ENCODE measurements at places on chromosomes 3 and 15. TPM values are rescaled to one million over a fixed set of nuclear protein-coding genes. Genes with fewer than 3 reads are reported as not detected.

DNA sequence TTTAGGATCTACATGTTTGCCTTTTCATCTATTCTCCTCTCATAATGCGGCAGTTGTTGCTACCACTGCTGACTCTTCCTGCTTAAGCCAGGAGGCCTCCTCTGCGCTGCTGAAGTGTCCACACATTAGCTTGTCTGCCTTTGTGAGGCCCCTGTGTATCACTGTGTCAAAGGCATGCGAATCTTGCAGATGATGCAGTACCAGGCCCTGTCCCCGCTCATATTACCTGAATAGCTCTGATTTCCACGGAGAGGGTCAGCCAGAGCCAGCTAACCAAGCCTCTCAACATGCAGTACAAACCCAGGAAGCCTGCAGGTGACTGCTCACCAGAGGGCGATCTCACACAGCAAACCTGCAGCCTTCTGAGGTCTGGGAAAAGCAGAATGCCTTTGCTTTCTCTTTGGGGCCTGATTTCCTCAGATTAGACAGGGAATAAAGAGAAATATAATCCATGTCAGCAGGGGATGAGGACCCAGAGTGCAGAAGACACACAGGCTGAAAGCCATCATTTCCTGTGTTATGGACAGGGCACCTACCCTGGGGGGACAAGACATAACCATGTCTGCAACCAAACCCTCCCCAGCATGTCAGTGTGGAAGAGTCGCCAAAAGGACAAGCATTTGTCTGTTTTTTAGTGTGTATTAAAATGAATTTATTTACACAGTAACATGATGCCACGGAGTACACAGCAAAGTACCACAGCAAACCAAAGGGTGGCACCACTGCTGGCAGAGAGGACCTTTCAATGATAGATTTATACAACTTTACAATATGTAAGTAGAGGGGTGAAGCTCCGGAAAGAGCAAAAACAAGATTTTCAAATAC is 36.8 kb upstream of the TSPAN3 start:
- H3K27me3 ChIP-seq: no peaks in the 10 kb centered on the region
- H3K27ac ChIP-seq: peak overlapping the region; percentile 33
- H3K4me3 ChIP-seq: no peak overlapping the region
- H3K4me1 ChIP-seq: peaks cover 18% of the 10 kb centered on the region
- H3K36me3 ChIP-seq: no peaks in the 10 kb centered on the region
- peak; percentile 94 for DNase-seq

DNA sequence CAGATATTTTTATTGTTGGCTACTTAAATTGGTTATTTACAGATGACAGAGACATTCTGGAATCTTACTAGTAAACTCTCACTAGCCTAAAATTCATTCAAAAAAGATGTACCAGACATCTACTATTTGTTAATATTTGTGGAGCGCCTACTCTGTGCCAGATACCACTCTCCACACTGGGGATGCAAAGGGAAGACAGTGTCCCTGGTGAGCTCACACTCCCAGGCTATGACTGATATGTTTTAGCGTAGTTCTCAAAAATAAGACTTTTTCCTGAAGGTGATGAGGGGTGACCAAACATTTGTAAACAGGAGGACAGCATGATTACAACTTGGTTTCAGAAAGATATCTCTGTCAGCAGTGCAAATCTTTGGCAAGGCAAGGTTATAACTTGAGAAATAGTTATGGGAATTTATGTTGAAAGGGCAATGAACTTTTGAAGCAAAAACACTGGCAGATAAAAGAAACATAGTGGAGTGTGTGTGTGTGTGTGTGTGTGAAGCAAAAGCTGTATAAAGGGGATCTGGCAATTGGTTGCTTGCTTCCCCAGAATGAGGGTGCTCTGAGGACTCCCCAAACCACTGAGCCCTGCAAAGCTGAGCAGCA is 51.2 kb downstream of the HACD2 start:
- no peak for DNase-seq
- no peak overlapping the region for H3K27ac ChIP-seq

- no peak for DNase-seq
- no peaks in the 10 kb centered on the region for H3K27me3 ChIP-seq
- no peaks in the 10 kb centered on the region for H3K4me1 ChIP-seq
- no peaks in the 10 kb centered on the region for H3K36me3 ChIP-seq
Observed at GRCh38 chr15:46242935-46243334, 608.1 kb downstream of the SQOR start.

DNA sequence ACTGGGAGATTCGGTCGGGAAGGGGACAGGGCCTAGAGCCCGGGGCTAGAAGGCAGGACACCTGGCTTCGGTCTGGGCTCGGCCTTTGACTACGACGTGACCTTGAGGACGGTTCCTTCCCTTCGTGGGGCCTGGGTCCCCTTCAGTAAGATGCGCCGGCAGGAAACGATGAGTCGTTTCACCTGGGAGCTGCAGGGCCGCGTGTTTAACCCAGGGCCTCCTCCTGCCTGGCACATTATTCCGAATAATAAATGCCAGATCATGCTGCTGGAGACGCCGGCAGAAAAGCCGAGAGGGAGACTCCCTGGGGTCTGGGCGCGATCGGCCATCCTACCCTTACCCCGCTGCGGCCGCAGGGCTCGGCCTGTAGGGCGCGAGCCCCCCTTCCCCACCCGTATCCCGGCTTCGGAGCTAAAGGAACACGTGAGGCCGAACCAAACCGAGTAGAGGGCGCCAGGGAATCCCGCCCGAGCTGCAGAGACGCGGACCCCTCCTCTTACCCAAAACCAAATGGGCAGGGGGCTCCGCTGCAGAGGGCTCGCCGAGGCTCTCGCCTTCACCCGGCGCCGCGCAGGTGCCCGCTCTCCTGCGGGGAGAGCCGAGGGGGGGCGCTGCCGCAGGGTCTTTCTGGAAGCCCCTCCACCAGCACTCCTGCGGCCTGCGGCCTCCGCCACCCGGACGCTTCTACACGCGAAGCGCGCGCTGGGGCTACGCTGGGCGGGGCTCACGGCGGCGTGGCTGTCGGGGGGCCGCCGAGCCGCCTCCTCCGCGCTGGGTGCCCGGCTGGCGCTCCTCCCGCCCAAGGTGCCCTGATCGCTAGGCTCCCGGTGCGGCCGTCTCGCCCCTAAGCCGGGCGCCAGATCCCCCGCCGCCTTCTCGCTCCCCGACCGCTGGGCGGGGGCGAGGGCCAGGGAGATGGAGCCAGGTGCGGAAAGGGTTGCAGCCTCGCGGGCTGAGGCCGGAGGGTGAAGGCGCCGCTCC is at the start of gene BDH1:
Gene BDH1, minus strand, starts transcription at position 688 of the 981 bp plus-strand sequence. CDS start 9,525 bp downstream, outside the sequence.
- DNase-seq: no peak
- peak within 1 kb of the TSS; percentile 98 for H3K27ac ChIP-seq
- H3K4me1 ChIP-seq: peaks cover 19% of the 10 kb centered on the region
- H3K4me3 ChIP-seq: peak within 1 kb of the TSS; percentile 98
- peaks cover 4% of the 10 kb centered on the region for H3K36me3 ChIP-seq
- no peaks in the 10 kb centered on the region for H3K27me3 ChIP-seq

ERC2 gene
- 51.3 TPM for total RNA-seq

LDHAL6B gene
- not detected for total RNA-seq

GRCh38 chr15:66740802-66741201 is 38.8 kb downstream of the SMAD6 start:
- no peaks in the 10 kb centered on the region for H3K36me3 ChIP-seq
- peak overlapping the region; percentile 13 for H3K27ac ChIP-seq
- no peaks in the 10 kb centered on the region for H3K27me3 ChIP-seq

DNA sequence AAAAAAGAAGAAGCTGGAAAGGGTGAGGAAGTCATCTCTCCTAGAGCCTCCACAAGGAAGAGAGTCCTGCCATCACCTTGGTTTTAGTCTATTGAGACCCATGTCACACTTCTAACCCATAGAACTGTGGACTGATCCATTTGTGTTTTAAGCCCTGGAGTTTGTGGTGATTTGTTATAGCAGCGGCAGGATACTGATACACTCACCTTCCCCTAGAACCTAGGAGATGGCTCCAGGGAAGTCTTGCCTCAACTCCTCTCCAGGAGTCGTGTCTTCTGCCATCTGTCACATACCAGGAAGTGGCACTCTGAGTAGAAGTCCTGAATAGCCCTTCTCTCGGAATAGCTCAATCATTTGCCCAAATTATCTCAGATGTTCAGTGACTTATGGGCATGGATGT is 14.6 kb upstream of the APBA2 start:
- H3K4me1 ChIP-seq: peaks cover 18% of the 10 kb centered on the region
- H3K36me3 ChIP-seq: no peaks in the 10 kb centered on the region
- no peak for DNase-seq
- H3K27me3 ChIP-seq: no peaks in the 10 kb centered on the region

GRCh38 chr15:69360642-69361041 is 53.5 kb upstream of the KIF23 start:
- H3K27ac ChIP-seq: no peak overlapping the region
- H3K4me1 ChIP-seq: peaks cover 6% of the 10 kb centered on the region
- H3K4me3 ChIP-seq: no peak overlapping the region

TTC21A gene
- total RNA-seq: 5.3 TPM

EDEM1 gene
- 7.9 TPM for total RNA-seq

GRCh38 chr3:172595664-172596393 is 72.6 kb upstream of the TNFSF10 start:
- no peaks in the 10 kb centered on the region for H3K4me1 ChIP-seq
- DNase-seq: no peak
- H3K36me3 ChIP-seq: no peaks in the 10 kb centered on the region
- H3K4me3 ChIP-seq: peak overlapping the region; percentile 3
- no peaks in the 10 kb centered on the region for H3K27me3 ChIP-seq
- H3K27ac ChIP-seq: no peak overlapping the region

DNA sequence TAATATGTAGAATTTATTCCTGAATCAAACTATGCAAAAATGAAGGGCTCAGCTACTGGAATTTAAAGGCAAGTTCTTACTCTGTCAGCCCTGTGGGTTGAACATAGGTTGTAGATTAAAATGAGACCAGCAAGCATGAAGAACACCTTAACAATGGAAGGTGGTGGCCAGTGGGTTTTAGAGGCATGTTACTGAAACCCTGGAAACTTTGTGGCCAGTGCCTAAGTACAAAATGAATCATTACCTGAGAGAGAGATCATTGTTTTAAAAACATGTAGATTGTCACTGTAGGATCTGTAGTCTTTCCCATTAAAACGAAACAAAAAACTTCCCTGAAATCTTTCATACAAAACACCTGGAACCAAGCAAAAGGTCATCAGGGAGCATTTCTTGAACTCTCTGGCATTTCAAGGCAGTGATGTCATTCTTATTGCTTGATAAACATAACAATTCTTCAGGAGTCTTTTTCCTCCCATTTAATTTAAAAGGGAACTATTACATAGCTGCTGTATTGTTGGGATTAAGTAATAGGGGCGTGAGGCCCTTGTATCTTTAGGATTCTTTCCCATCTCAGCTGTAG is 51.8 kb downstream of the TMEM108 start:
- no peak overlapping the region for H3K4me3 ChIP-seq
- H3K4me1 ChIP-seq: no peaks in the 10 kb centered on the region
- no peak overlapping the region for H3K27ac ChIP-seq
- DNase-seq: no peak
- H3K27me3 ChIP-seq: no peaks in the 10 kb centered on the region
- no peaks in the 10 kb centered on the region for H3K36me3 ChIP-seq

CISH gene
- total RNA-seq: 1.1 TPM

- H3K4me3 ChIP-seq: no peak overlapping the region
- H3K4me1 ChIP-seq: peaks cover 4% of the 10 kb centered on the region
- no peak overlapping the region for H3K27ac ChIP-seq
- no peaks in the 10 kb centered on the region for H3K27me3 ChIP-seq
- no peak for DNase-seq
Observed at GRCh38 chr15:60612400-60613048, 133.6 kb upstream of the ICE2 start.

DNA sequence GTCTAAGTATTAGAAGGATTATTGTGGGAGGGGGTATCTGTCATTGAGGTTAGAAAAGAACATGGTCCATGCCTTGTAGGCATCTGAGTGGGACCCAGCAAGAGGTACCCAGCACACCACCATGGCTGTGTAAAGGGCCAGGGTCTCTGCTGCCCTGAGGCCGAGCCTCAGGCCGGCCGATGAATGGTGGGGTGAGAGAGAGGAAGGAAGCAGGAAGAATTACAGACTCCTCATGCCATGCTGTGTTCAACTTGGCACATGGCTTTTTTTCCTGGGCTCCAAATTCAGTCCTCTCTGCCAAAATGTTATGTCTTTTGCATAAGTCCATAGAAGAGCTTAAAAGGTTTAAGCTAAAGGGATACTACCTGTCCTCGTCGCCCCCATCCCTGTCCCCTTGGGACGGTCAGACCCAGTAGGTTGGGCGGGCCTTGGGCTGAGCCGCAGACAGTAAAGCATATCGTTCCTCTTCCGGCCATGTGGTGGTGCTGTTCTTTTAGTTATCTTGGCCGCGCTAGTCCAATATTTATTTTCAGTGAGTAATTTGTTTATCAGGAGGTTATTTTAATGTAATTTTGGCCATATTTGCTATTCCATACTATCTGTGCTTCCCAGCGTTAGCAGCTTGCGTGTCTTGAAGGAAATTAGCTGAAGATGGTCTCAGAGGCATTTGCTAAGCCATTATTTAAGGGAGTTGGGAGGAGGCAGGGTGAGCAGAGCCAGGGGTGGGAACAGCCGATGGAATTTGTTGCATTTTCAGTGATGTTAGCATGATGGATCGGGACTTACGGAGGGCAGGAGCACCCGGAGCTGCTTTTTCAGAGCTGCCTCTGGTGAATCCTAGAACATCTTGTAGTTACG is 152.4 kb downstream of the AGBL1 start:
- peaks cover 9% of the 10 kb centered on the region for H3K4me1 ChIP-seq
- no peaks in the 10 kb centered on the region for H3K27me3 ChIP-seq
- no peak overlapping the region for H3K4me3 ChIP-seq
